ENCODE measurements at places on chromosomes 4 and X.

DNA sequence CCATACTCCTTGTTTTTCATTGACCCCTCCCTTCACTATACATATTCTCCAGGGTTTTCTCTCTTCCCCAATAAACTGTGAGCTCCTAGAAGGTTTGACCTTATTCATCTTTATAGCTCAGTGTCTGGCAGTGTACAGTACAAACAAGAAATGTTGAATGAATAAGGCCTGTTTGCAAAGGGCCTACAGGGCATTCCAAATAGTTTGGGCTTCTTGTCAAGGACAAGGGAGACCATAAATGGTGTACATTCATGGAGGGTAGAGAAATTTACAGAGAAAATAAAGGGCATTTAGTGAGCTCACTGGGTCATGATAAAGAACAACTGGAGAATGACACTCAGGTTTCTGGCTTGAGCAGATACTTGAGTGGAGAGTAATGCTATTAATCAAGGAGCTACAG lies 47.5 kb upstream of the EIF1AX start:
- DNase-seq, result no peak

DNA sequence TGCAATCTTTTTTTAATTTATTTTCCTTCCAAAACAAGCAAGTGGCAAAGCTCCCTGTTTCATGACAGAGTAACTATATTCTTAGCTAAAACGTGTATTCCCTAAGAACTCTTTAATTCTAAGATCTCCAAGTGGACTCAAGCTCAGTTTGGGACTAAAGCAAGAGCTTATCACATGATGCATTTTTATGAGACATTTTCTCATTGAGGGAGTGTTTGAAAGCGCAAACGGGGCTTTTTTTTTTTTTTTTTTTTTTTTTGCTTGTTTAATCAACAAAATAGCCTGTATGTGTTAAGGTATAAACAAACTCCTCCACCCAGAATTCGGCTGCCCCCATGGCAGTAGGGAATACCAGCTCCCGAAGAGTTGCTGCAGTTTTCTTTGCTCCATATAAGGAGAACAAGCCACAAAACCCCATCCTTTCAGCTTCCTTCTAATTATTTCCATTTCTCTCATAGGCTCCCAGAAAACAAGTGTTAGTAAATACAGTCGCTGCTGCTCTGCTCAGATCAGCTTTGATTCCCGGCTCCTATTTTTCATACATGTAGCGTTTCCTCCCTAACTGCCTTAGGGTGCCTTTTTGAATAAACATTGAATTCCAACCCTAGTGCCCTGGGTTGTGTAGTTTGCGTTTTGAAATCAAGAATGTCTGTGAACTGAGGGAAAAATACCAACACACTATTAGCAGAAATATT lies 669 bp upstream of the PPARGC1A start:
- no peak for DNase-seq

DNA sequence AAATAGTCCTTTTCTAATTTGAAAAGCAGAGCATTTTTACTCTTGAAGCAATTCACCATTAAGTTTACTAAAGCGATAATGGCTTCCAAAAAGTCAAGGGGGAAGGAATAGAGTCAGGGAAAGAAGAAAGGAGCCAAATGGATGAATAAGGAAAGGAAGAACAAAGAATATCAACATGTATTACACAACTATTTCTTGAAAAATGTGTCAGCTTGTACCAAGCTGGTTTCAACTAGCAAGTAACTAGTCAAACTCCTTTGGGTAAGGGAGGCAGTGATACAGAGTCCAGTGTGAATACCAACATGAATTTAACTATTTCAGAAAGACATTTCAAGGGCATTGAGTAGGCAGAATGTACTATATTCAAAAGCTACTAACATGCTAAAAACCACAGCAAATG lies 112.1 kb downstream of the ARHGAP6 start:
- DNase-seq, result no peak

GRCh38 chr4:2962614-2963174 lies 512 bp downstream of the NOP14 start:
- DNase-seq, result no peak

DNA sequence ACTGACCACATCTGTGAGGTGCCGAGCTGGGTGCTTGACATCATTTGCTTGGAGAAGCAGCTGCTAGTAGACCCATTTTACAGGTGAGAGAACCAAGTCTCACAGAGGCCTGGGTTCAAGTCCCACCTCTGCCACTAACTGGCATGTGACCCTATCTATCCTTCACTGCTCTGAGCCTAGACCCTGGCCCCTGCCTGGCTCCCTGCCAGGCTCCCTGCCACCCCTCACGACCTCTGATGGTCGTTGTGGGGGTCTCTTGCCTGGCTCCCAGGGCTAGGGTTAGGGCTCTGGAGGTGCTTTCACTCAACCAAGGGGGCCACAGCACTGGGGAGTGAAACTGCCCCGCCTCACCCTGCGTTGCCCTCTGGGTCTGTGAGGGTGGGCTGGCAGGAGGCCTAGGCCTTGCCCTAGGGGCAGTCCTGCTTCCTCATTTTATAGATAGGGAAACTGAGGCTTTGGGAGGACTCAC lies 7.2 kb upstream of the ADD1 start:
- no peak for DNase-seq

DNA sequence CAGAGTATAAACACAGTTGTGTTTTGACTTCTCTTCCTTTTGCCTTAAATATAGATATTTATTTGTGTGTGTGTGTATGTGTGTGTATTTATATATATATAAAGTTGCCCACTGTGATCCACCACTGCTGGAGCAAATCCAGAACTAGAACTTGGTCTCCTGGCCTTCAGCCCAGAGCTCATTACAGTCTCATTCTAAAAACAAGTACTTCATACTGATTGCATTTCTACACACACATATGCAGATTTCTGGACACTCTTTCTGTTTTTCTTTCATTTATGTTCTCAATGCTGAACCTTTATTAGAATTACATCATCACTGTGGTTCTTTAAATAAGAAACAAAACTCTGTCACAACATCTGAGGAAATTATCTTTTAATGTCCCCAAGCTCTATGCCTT lies 381 bp downstream of the TXK start:
- DNase-seq, result no peak

- no peak for DNase-seq
Measured at GRCh38 chr4:56465599-56466295, 1.7 kb upstream of the SRP72 start.

DNA sequence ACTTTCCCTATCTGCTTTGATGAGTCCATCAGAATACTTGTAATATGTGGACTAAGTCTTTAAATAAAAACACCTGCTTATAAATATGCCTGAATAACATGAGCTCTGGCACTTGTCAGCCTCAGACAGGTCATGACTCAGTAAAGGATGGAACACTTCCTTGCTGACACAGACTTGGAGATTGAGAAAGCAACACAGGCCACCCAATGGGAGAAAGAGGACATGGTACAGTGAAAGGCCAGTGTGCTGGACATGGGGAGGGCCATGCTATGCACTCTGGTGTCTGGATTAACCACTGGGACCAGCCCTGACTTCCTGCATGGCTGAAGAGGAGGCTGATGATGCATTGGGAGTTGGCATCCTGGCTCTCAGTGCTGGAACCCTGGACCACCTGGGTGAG lies 149.5 kb downstream of the DHRSX start:
- no peak for DNase-seq

- DNase-seq, result no peak
Measured at GRCh38 chrX:25754399-25754798, 383.7 kb upstream of the MAGEB18 start.

DNA sequence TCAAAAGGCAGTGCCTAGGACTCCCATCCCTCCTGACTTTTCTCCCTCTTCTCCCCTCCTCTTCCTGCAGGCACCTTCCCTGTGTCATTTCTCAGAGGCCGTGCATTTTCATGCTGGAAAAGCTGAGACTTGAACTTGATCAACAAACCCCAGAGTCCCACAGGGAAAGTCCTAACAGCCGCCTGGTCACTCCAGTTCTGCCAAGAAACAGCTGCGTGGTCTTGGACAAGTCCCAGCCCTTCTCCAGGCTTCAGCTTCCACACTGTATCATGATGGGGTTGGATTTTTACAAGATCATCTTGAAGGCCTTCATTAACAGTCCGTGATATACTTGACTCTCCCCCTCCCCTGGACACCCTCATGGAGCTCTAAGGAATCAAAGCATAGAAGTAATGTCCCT lies 366.0 kb downstream of the BCOR start:
- DNase-seq, result no peak

DNA sequence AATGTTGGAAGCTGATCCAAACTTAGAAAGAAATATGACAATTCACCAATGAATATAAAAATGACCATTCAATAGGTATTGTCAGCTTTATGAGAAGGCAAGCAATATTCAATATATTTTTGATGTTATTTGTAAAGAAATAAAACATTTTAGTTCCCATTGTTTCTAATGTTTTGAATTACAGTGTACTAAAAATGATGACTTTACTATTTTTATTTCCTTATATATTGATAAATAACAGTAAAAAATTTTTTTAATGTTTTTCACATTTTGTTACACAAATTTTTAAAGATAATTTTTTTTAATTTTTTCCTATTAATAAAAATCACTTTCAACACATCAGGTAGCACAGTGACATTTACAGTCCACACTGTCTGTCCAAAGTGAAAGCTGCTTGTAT lies 565.5 kb upstream of the FAM241A start:
- DNase-seq, result no peak

GRCh38 chr4:142278663-142279062 lies 567.4 kb downstream of the INPP4B start:
- no peak for DNase-seq

- peak; percentile 30 for DNase-seq
Measured at GRCh38 chr4:1345903-1346780, 866 bp upstream of the UVSSA start.

- no peak for DNase-seq
Measured at GRCh38 chr4:119695216-119695615, 66.6 kb upstream of the PDE5A start.

DNA sequence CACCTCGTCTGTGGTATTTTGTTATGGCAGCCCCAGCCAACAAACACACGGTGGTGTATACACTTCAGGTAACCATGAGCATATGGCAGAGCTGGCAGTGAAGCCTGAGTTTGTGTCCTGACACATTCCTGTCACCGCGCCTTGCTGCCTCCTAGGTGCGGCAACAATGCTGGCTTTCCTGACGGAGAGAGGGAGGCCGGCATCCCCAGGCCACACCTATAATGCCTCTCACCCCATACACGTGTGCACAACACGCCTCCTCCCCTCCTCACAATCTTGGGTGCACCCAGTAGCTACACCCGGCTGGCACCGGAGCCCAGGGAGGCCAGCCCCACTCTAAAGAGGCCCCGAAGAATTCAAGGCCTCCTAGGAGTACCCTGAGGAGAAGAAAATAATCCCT lies 158.5 kb downstream of the NSUN7 start:
- no peak for DNase-seq

GRCh38 chrX:115093191-115093590 lies 75.8 kb upstream of the IL13RA2 start:
- no peak for DNase-seq

- DNase-seq, result no peak
Measured at GRCh38 chr4:139599076-139599475, 43.1 kb upstream of the SETD7 start.

DNA sequence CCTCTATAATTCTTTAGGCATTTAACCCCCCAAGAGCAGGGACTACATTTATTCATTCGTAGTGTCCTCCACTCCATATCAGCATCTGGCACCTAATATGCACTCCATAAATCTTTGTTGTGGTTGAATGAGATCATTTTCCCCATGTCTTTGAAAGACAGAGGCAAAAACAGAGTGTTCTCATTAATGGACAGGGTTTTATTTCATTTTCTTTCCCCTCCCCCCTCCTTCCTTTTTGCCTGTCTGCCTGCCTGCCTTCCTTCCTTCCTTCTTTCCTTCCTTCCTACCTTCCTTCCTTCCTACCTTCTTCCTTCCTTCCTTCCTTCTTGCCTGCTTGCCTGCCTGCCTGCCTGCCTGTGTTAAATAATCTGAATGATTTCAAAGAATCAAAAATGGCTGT lies 83.2 kb downstream of the SHROOM3 start:
- no peak for DNase-seq

DNA sequence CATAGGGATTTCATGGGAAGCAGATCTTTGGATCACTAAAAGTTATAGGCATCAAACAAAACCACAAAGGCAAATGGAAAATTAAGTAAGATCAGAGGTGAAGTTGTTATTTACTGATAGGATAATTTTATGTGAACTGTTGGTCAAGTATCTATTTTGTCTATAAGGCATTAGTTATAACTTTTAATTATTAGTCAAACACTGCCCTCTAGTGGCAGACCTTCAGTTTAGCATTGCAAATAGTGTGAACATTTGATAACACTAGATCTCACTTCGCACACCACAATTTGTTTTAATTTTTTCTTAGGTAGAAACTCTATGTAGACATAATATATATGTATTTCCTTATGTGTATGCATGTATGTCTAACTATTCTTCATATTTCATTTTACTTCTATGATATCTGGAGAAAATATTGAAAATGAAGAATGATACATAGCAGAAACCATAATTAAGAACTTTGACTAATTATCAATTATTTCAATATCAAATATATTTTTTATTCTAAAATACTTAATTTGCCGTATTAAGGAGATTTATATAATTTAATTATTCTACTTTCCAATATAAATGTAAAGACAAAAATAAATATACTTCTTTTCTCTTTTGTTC lies 214.5 kb upstream of the TACR3 start:
- DNase-seq, result no peak

DNA sequence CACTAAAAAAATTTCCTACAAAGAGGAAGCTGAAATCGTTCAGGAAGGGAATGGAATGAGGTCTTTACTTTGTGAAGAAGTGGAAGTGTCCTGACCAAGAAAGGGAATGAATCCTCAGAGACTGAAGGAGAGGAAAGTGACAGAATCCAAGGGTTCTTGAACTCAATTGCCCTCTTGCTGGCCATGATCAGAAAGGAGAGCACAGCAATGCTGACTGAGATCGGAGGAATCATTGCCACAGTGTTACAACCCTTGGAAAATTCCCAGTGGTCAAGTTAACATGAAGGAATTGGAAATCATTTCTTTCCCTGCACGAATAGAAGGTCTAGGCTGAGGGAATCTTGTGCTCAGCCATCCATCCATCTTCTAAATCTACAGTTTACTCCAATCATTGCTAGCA lies 190.0 kb upstream of the NEIL3 start:
- no peak for DNase-seq

DNA sequence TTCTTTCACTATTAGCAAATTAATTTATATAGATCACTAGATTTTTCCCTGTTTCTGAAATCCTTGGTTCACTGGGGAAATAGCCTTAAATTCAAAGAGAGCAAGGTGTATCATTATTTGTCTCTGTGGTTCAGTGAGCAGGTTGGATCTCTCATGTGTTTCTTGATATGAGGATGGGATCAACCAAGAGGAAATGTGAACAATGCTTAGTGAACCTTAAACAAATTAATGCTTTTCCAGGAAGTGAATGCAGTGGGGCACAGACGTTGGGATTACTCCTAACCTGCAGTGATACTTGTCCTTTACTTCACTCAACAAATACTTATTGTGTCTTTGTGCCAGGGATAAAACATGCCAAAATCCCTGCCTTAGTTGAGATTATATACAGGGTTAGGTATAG lies 193.2 kb downstream of the SHROOM3 start:
- DNase-seq, result no peak

- DNase-seq, result no peak
Measured at GRCh38 chr4:152941411-152941810, 5.3 kb downstream of the FHDC1 start.

- DNase-seq, result no peak
Measured at GRCh38 chr4:53748328-53748772, 157.1 kb upstream of the LNX1 start.

- no peak for DNase-seq
Measured at GRCh38 chrX:133325422-133325821, 89.9 kb downstream of the GPC4 start.

Measured in activated CD4-positive, alpha-beta T cell treated with anti-CD3 and anti-CD28 coated beads for 1 hour (primary cell).